ENCODE measurements at places on chromosomes 5 and 9. TPM values are rescaled to one million over a fixed set of nuclear protein-coding genes. Genes with fewer than 3 reads are reported as not detected.

GRCh38 chr5:37715361-37715760, 124.5 kb downstream of the GDNF start:
- H3K4me1 ChIP-seq: no peaks in the 10 kb centered on the region
- no peaks in the 10 kb centered on the region for H3K36me3 ChIP-seq
- no peaks in the 10 kb centered on the region for H3K27me3 ChIP-seq
- H3K27ac ChIP-seq: no peak overlapping the region
- H3K4me3 ChIP-seq: no peak overlapping the region

DNA sequence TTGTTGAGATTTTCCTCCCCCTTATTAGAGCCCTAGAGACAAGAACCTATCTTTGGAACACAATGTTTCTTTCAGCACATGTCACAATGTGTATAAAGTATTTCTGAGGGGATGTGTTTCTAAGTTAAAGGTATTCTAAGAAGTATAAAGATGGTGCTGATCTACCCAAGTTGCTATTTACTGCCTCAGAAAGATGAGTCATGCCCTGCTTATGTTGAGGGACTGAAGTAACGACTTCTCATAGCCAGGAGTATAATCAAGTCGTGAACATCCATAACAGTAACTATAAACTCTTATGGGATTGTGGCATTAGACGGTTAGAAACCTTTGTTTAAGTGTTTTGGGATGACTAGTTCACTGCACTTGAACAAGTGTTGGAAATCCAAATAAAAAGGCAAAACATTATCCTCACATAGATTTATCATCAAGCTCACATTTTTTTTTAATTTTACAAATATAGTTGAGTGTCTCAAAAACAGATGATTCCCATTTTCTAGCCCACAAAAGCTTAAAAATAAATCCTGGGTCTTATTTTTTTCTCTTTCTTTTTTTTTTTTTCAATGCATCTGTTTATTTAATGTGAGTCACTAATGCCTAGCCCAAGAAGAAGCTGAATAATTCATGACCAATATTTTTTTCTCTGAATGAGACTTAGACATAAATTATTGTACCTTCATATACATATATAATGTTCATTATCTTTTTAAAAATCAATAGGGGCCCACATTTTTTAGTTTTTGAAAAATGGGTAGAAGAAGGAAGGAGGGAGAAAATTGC, 12.2 kb upstream of the TMEM252 start:
- no peaks in the 10 kb centered on the region for H3K4me1 ChIP-seq
- H3K36me3 ChIP-seq: no peaks in the 10 kb centered on the region
- no peak overlapping the region for H3K27ac ChIP-seq
- no peak for DNase-seq

DNA sequence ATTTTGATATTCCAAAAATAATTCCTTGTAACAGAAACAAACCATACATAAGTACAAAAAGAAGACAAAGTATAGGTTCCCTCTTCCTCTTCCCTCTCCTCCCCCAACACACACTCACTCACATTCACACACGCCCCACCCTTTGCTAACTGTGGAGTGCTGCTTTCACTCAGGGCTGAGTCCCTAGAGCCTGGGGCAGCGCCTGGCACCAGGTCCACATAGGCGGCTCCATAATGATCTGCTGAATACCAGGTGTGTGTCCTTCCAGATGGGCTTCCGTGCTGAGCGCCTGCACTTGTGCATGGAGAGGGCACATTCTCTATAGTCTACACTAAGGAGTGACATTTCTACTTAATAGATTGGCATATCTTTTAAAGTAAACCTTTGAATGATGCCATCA, 3.7 kb downstream of the SEMA4D start:
- no peak for DNase-seq
- no peaks in the 10 kb centered on the region for H3K27me3 ChIP-seq
- no peak overlapping the region for H3K27ac ChIP-seq
- H3K4me3 ChIP-seq: no peak overlapping the region

DNA sequence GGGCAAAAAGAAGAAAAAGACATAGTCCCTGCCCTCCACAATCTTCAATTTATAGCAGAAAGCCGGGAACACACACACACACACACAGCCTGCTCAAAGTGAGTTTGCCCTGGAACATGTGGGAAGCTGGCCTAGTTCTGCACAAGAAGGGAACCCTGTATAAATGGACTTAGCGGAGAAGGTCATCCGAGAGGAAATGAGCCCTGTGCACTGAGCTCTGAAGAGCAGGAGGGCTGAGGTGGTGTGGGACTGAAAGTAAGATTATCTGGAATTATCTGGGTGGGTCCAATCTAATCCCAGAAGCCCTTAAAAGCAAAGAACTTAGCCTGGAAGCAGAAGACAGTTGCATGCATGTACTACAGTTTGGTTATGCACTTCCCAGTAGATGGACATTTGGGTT, 90.0 kb upstream of the CTSV start:
- no peaks in the 10 kb centered on the region for H3K36me3 ChIP-seq
- H3K27ac ChIP-seq: no peak overlapping the region
- no peak for DNase-seq
- no peaks in the 10 kb centered on the region for H3K4me1 ChIP-seq

IL11RA gene
- polyA plus RNA-seq: 52.8 TPM

INSL4 gene
- polyA plus RNA-seq: 0.18 TPM

All from thymus (tissue), 14 donors.